NK-92 treated with Interleukin-12 subunit alpha and Interleukin-12 subunit beta, amount 100 ng/mL, for 24 hours (cell line): ENCODE measurements at places on chromosomes 3 and 15.

GRCh38 chr3:123586131-123586530 lies 1.3 kb upstream of the HACD2 start:
- no peak for DNase-seq

GRCh38 chr3:43054754-43055153 lies 51.1 kb downstream of the POMGNT2 start:
- no peak for DNase-seq

- no peak for DNase-seq
Observed at GRCh38 chr3:29854821-29855220, 574.0 kb downstream of the RBMS3 start.

- no peak for DNase-seq
Observed at GRCh38 chr15:71242292-71242691, 127.0 kb downstream of the THSD4 start.

GRCh38 chr15:70088887-70089691 lies 8.6 kb downstream of the TLE3 start:
- DNase-seq: no peak
